MCF 10A (cell line): ENCODE measurements at places on chromosomes 7 and 10. TPM values are rescaled to one million over a fixed set of nuclear protein-coding genes. Genes with fewer than 3 reads are reported as not detected.

GRCh38 chr7:149662591-149663095 lies 110.7 kb downstream of the ZNF467 start:
- DNase-seq = peak; percentile 84

DNA sequence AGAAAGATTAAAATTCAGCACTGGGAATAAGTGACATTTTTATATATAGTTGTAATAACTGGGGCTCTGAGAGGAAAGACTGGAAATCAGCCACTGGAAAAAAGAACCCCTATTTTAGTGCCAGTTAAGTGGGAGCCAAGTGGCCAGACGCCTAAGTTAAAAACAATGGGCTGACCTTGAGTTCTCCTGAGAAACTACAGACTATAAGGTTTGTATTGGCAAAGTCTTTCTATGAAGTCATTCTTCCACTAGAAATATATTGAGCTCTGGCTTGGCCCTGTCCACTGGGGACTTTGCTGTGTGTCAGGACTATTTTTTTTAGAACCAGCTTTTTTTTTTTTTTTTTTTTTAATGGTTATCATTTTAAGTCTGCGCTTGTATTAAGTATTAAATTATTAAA lies 210.6 kb upstream of the FZD8 start:
- DNase-seq = no peak

DNA sequence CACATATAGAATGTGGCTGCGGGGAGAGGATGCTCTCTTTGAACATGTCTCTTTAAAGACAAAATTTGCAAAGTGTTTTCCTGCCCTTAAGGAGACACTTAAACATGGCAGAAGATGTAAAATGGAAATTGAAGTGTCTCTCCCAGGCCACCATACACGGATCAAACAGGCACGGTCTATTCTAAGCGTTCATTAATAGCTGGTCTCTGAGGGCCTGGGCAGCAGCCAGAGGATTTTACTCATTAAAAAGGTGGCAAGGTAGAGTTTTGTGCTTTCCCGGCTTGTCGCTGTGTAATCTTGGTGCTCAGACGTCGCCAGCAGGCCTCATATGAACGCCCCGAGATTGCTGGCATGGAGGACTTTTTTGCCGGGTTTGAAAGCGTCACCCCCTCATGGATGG lies 205.5 kb downstream of the EMX2 start:
- DNase-seq = no peak

GRCh38 chr10:14360515-14360914 lies 29.8 kb upstream of the FRMD4A start:
- DNase-seq = no peak

GRCh38 chr10:111532139-111532538 lies 455.3 kb downstream of the ADRA2A start:
- no peak for DNase-seq

DNA sequence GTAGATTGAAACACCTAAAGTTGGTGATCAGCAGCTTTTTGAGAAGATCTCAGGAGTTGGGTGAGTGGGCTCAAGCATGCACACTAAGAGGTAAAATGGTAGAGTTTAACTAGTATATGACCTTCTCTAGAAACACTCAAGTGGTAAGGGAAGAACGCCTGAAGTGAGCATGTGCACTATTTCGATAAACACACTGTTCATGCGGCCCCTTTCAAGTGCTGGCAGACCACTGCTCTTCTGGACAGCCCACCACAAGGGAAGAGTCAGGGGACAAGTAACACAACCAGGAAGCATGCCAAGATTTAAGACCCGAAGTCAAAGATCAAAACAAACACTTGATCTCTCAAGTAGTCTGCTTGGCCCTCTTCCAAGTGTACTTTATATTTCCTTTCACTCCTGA lies 519.5 kb upstream of the ZWINT start:
- no peak for DNase-seq

DNA sequence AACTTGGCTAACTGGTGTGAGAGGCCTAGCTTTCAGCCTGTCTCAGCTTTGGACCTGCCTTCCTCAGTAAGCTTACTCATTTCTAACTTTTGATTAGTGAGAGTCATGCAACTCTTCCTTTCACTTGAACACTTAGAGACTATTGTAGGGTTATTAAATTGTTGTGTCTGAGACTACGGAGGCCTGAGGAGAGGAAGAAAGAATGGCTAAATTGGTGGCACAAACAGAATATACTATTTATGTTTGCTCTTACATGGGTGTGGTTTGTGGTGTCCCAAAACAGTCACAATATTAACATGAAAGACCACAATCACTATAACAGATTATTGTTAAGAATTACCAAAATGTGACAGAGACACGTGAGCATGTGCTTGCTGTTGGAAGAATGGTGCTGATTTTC lies 82.1 kb downstream of the TRIM24 start:
- DNase-seq = no peak

DNA sequence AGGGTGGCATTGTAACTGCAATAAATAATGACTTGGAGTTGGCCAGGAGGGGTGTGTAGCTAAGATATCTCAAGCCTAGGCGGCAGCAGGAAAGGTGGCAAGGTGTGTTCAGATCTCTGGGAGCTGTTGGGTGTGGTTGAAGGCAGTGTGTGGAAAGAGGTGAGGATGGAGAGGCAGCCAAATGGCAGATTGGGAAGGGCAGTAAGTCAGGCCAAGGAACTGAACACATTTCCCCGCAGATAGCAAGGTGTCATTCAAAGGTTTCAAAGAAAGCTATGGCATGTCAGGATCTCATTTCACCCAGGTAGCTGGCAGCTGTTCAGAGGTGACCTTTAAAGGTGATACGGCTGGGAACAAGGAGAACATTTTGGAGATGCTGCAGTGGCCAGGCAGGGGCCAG lies 586.0 kb upstream of the MGMT start:
- no peak for DNase-seq

DNA sequence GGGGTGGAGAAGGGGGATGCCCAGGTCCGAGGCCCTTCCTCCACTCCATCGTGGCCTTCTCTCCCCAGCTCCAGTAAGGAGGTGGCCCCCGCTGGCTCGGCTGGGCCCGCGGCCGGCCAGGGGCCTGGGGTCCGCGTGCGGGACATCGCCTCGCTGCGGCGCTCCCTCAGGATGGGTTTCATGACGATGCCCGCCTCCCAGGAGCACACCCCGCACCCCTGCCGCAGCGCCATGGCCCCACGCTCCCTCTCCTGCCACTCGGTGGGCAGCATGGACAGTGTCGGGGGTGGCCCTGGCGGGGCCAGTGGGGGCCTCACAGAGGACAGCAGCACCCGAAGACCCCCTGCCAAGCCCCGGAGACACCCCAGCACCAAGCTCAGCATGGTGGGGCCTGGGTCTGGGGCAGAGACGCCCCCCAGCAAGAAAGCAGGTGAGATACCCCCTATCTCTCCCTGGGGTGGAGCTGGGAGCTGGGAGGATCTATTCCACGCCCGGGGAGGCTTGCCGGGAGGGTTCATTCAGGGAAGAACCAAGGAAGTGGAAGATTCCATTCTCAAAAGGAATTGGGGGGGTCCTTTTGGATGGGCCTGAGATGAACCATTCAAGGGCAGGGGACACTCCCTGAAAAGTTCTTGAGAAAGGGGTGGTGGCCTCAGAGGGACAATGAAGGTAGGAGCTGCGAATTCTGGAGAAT lies 3.2 kb downstream of the NYAP1 start:
- DNase-seq = no peak

DNA sequence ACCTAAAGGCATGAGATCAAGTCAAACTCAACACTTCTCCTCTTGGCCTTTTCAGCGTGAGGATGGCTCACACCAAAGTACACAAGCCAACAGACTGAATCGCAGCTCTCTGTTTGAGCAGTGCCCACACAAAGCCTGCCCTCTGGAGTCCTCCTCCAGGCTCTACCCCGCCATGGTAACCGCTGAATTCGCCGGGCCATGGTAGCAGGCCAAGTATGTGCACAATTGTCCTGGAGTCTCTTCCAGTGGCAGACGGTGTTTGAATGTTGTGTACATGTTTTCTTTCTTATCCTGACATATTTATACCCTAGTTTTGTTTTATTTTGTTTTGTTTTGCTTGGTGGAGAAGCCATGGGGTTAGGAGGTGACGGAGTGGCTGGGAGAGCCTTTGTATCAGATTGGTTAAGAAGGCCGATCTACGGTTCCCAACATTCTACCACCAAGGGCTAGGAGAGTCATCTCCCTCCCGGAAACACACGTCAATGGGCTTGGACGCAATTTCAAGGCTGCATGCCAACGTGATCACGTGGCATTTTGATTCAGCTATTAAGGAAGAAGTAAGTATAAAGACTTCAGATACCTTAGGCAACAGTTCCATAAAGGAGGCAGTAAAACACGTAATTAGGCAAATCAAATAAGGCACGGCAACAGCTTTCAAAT lies 12.1 kb upstream of the SHH start:
- DNase-seq = peak; percentile 95

- DNase-seq = no peak
Measured at GRCh38 chr7:76149847-76150691, 51.6 kb upstream of the SRRM3 start.

- peak; percentile 87 for DNase-seq
Measured at GRCh38 chr10:35546824-35547225, 58.3 kb upstream of the GJD4 start.

- DNase-seq = no peak
Measured at GRCh38 chr10:21388589-21388988, 136.9 kb downstream of the SKIDA1 start.

- no peak for DNase-seq
Measured at GRCh38 chr10:20975236-20975635, 78.1 kb upstream of the NEBL start.

DNA sequence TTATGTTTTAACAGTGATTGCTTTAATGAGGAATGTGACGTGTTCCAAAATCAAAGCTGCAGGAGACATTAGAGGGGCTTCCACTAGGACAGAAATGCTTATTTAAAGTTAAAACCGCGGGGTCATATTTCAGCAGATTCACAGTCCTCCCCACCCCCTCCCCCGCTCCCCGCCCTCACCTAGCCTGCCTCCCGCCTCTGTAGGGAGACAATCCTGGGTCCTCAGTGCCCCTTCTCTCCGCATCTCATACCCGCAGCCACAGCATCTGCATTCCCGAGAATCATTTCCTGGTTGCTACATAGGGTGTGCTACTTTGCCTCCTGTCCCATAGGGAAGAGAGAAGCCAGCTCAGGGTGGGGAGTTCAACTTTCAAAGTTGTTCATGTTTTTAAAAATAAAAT lies 3.1 kb upstream of the DRGX start:
- no peak for DNase-seq

GRCh38 chr7:23558303-23558702 lies 26.5 kb upstream of the TRA2A start:
- DNase-seq = no peak

GRCh38 chr10:15395935-15396334 lies 24.8 kb upstream of the FAM171A1 start:
- DNase-seq = no peak

DNA sequence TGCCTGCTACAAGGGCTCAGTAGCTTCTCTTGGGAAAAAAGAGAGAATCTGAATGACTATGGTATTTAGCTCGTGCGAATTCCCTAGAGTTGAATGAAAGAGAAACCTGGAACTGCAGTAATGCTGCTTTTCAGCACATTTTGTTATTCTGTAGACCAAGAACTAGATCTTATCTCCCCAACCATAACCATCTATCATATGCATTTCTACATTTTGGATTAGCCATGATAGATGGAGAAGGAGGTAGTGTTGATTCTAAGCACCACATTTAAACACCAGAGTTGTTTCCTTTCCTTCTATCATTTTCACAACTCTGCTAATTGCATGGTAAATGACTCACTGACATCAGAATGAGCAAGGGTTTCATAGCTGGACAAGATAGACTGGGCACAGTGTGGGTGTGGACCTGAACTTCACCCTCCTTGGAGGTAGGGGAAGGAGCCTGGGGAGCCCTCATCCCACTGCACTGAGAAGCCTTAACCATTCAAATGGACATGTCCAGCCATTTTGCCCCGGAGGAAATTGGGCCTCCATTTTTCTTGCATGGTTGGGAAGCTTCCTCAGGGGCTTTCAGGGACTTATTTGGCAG lies 55.3 kb upstream of the BMPER start:
- no peak for DNase-seq

PDK4 gene
- 1.2 and 1.3 TPM in 2 replicates for total RNA-seq

P4HA1 gene
- total RNA-seq = 23.9 and 25.2 TPM in 2 replicates

C10orf90 gene
- total RNA-seq = not detected in 2 replicates

LRRC4 gene
- total RNA-seq = not detected in 2 replicates

RTKN2 gene
- total RNA-seq = 1.6 and 2.6 TPM in 2 replicates

KCNMA1 gene
- 7.5 and 16.4 TPM in 2 replicates for total RNA-seq

SHTN1 gene
- 39.2 and 49.5 TPM in 2 replicates for total RNA-seq

GLCCI1 gene
- 5.3 and 7.4 TPM in 2 replicates for total RNA-seq
